RPMI8226 (cell line): ENCODE measurements at places on chromosomes 5 and 9.

GRCh38 chr5:115992848-115993350, 30.6 kb downstream of the LVRN start:
- no peak for DNase-seq

DNA sequence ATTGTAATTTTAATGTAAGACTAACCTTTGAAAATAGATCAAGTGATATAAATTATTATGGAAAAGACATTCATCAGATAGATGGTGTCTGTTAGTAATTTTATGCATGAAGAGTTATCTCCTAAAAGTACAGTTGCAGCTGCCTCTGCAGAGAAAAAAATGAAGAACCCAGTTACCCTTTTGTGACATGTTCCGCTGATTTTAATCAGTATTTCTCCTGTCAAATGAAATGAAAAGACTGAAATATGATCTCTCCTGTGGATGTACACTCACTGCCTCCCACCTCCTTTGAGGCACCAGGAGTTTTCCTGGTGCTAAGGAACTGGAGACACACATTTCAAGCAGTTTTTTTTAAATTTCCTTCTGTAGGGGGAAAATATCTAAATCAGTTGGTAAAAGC, 277.4 kb downstream of the KIF4B start:
- no peak for DNase-seq

- DNase-seq, result no peak
These were observed 52.8 kb downstream of the S1PR3 start for GRCh38 chr9:89044104-89044503.

DNA sequence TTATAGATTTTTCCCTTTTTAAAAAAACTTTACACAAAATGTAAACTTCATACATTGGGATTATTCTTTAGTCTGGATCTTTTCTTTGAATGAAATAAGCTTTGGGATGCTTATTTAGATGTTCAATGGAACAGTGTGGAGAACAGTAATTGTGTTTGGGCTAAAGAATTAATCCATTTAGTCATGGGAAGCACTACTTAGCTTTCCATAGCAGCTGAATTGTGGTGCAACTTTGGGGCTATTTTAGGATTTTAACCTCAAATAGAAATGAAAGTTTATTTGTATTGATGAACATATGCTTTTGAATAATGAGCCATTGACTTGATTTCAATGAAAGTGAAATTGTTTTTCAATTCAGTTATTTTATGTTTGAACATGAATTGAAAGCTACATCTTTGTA, 72.4 kb downstream of the ZCCHC7 start:
- DNase-seq, result no peak

DNA sequence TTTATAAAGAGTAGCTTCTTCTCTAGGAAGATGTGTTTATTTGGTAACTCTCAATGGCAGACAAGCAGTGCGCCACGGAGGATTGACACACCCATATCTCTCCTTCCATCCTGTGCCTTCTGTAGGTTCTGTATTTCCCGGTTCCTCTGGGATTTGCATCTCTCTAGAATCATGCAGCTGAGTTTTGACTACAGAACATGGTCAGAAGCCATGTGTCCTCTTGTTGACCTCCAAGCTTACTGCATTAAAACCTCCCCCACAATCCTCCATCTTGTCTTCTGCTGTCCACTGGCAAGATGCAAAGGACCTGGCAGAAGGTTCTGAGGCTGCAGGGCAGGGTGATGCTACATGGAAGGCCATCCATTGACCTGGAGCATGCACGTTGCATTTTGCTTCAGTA, 482.0 kb downstream of the DMRT2 start:
- DNase-seq, result no peak

DNA sequence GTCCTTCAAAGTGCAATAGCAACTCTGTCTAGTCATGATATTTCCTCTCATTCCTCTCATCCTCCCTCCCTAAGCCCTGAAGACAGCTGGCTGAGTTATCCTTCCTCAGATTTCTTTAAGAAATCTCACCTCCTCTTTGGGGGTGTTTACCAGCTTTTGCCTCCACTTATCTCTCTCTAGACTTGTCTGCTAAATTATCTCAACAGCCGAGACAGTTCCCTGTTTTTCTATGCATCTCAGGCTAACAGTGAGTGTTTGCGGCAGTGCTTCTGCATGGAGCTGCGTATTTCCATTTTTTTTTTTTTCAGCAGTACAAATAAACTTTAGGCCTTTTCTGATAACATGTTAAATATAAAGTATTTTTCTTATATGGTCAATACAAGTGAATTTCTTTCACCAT, 20.9 kb downstream of the KCTD16 start:
- no peak for DNase-seq

GRCh38 chr5:137666461-137666850, 69.4 kb downstream of the KLHL3 start:
- no peak for DNase-seq

DNA sequence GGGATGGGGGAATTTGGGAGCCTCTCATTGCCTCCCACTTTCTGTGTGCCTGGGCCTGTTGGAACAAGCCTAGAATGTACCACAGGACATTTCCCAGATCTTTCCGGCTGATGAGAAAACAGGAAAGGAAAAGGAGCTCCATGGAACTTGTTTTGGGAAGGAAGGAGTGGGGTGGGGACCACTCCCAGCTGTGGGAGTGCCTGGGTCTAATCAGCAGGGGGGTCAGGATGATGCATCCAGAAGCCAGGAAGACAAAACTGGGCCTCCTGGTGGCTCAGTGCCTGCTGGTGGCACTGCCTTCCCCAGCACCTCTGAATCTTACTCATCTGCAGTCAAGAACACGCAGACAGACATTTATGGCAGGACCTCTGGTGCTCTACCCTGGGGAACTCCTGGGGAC, 2.8 kb downstream of the SMIM33 start:
- no peak for DNase-seq
